ENCODE measurements at places on chromosomes 3 and 15.

GRCh38 chr15:40046721-40047414 lies 7.9 kb upstream of the SRP14 start:
- peak; percentile 82 for DNase-seq

DNA sequence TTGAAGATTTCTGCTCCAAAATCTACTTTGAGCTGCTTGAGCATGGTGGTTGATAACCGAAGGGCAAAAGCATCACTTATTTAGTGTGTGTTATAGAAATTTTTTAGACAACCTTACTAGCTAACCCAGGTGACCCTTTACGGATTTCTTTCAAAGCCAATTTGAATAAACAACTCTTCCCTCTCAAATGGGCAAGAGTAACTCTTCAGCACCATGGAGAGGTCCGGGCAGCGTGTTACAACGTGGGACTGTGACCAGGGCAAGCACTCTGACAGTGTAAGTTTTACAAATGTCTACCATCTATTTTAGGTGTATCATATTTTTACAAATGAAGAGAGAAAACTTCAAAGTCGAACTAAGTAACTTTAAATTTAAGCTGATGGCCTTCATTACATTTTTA lies 471.8 kb downstream of the MFSD1 start:
- DNase-seq = no peak

DNA sequence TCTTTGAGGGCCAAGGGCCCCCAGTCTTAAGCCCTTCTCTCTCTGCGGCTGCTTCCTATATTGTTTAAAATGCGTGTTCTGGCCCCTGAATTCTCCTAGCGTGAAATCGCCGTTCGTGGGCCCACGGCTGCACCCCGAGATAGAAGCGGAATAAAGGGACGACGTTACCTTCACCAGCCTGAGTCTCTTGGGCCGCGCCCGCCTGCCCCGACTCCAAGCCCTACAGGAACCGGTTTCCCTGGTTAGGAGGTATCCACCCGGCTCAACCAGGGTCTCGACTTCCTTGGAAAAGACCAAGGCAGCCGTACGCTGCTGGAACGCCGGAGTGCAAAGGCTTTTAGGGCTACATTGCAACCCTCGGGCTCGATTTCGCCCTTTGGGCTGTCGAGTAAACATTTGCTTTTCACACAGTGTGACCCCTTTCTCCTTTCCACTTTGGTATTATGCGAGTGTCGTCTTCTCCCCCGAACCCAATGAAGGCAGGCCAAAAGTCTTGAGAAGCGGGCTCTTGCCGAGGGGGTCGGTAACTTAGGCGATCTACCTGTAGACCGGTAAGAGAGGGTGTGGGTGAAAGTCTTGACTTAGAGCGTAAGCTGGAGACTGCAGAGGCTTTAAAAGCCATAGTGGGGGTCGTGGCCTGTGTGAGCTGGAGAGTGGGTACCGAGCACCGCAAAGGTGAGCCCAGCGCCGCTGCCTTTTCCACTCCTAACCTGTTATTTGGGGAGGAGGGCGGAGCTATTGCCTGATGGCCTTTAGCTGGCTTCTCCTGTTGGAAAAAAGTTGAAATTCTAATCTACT lies 2.0 kb downstream of the TRIM71 start:
- no peak for DNase-seq

DNA sequence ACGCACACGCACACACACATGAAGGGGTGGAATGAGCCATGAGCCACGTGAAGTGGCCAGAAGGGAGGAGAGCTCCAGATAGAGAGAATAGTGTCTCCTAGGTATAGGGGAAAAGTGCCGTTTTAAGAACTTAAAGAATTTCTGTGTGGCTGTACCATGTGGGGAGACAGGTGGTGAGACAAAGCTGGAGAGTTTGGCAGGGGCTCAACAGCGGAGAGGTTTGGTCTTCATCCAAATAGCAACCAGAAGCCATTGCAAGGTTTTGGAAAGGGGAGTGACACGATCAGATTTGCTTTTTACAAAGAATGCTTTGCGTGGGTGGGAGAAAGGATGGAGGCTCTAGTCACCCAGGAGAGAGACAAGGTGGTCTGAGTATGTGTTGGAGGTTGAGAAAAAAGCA lies 146.0 kb downstream of the IL20RB start:
- DNase-seq = no peak

DNA sequence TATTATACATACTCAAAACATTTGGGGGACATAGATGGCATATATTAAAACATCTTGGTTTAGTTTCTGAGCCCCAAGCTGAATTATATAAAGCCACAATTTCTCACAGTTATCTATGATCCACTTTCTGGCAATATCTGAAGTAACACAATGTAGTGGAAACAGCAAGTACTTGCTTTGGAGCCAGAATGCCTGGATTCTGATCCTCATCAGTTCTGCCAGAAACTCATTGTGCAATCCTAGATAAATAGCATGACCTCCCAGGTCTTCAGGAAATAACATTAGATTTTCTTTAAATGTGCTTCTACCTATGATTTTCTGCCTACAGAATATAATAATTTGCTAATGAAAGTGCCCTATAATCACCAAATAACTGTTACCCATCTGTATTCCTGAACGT lies 544.9 kb downstream of the NAALADL2 start:
- no peak for DNase-seq

DNA sequence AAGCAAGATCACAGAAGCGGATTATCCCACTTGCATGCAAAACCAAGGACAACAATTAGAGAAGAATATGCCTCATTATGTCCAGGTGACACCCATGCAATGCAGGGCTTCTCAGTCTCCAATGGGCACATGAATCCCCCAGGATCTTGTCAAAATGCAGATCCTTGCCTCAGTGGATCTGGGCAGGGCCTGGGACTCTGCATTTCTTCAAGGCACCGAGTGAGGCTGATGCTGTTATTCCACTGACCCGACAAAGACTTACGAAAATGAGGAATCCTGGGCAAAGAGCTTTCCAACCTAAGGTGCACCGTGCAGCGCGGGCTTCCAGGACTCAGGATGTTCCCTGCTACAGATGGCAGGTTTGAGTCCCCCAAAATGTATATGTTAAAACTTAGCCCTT lies 99.2 kb downstream of the ATP10A start:
- no peak for DNase-seq

DNA sequence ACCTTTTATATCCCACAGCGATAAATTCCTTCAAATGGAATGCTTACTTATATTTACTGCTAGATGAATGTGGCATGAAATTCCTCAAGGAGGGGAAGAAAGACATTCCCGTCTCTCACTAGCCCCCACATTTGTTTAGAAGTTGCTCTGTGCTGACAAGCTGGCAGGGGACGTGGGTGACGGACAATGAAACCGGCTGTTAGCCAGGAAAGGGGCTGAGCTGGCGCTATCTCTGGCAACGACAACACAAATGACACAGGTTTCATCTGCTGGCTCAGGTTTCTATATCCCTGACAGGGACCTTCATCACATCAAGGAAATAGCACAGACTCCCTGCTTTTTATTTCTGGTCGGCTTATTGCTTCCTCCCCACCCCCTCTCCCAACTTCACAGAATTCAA lies 15.8 kb downstream of the RUVBL1 start:
- DNase-seq = no peak

Data from kidney epithelial cell (primary cell).